ENCODE measurements at places on chromosomes 6 and 20.
A peak's percentile ranks its signal among the peaks of the same experiment; 100 is the strongest.

- DNase-seq: no peak
Observed at GRCh38 chr20:59403261-59403961, 103.0 kb downstream of the EDN3 start.

GRCh38 chr20:64040231-64041039, 4.5 kb downstream of the C20orf204 start:
- DNase-seq: no peak

GRCh38 chr20:20435453-20435852, 67.5 kb downstream of the INSM1 start:
- DNase-seq: no peak

DNA sequence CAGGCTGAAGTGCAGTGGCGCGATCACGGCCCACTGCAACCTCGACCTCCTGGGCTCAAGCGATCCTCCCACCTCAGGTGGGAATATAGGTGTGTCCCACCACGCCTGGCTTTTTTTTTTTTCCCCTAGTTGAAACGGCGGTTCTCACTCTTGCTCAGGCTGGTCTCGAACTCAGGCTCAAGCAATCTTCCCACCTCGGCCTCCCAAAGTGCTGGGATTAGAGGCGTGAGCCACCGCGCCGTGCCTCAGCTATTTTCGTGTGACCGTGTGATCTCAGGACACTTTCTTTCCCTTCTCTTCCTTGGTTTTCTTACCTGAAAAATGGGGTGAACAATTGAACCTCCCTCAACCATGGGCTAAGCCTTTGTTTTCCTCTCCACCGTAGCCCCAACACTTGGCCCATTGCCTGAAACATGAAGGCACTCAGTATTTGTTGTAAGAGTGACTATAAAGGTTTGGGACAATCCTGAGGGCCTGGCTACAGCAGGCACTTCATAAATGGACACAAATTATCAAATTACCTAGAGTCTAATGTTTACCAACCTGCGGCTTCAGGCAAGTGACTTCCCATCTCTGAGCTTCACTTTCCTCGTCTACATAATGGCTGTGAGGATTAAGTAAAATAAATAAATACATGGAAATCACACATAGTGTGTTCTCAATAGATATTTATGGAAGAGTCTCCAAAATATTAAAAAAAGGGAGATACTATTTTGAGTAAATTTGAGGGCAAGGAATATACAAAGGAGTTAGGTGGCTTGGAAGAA, 31.4 kb upstream of the ID1 start:
- DNase-seq: no peak

- DNase-seq: no peak
Observed at GRCh38 chr6:95768539-95768938, 191.2 kb downstream of the MANEA start.

DNA sequence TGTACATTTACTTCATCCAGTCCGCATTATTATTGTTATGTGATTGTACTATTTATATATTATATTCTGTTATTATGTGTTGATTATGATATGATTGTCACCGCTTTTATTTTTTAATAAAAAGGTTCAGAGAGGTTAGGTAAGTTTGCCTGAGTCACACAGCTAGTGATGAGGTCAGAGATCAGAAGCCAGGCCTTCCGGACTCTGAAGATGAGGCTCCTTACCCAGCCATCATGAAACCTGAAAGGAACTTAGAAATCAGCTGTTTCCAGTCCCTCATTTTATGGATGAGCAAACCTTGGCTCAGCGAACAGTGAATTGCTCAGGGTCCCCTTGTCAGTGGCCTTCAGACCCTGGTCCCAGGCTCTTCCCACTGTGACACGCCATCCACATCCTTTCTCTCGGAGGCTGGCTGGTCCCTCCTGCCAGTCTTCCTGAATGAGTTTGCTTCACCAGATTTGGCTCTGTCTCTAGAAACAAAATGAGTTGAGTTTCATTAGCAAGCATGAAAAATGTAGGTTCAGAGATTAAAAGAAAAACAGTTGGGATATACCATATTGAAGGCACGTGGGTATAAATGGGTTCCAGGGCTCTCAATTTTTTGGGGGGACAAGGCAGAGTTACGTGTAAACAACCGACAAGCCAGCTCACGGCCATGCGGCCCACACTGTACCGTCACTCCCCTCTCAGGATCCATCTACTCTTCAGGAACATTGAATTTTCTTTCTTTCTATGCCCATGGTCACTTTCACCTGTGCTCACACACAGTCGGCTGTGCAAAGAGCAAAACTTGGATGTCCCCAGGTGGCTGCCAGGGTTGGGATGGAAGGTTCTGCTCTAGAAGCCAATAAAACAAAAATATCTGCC, 132.9 kb downstream of the ZDHHC14 start:
- DNase-seq: no peak

GRCh38 chr6:157390273-157391060, 9.5 kb downstream of the ZDHHC14 start:
- DNase-seq: no peak

- DNase-seq: no peak
Observed at GRCh38 chr6:163599136-163599535, 184.6 kb downstream of the QKI start.

- DNase-seq: no peak
Observed at GRCh38 chr6:107987805-107988204, 29.8 kb upstream of the SEC63 start.

GRCh38 chr20:18093388-18093787, 35.7 kb upstream of the OVOL2 start:
- DNase-seq: no peak

DNA sequence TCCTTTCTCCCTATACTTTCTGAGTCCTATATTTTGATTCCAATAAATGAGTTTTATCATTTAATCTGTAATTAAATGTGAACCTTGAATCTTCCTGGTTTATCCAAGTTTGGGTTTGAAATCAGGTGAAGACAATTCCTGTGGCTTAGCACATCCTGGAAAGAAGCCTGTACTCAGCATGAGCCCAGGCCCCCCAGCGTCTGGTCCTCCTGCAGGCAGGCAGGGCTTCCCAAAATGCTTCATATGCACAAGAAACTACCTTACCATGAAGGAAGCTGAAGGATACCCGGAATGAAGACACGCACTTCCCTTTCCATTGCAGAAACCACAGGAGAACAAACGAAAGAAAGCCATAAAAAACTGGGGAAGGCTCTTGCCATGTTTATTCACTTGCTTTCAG, 157.4 kb upstream of the PDE10A start:
- no peak for DNase-seq

DNA sequence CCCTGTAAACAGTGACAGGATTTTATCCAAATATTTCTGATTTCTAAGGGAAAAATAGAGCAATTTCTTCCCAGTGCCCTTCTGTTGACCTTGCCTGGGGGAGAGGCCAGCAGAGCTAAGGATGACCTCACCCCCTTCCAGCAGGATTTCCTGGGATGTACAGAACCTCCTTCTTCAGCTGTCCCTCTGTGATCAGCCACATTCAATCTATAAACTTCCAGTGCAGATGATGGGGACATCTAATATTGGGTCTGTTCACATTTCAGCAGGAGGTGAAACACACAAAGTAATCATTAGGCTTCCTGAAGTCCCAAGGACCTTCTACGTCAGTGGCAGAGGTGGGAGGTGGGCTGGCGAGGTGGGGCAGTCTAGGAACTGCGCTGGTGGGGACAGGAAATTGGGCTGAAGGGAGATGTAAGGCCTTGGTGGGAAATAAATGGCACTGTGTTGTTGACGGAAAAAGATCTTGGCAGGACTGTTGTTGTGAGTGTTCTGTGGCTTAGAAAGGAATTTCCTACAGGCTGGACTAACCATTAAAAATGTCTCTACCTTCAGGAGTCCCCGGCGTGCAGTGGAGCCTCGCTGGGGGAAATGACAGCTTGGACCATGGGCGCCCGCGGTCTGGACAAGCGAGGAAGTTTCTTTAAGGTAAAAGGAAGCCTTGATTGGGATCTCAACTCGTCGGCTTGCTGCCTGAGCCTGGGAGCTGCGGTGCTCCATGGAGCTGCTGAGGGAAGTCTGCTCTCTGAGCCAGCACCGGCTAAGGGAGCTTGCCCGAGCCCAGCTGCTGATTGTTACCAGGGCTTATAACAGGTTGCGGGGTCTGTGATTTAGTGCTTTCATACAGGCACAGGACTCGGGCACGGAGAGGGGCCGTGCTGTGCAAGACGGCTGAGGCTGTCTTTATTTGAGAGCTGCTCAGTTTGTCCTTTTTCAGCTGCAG, 127.9 kb upstream of the NAA20 start:
- DNase-seq: peak; percentile 81

DNA sequence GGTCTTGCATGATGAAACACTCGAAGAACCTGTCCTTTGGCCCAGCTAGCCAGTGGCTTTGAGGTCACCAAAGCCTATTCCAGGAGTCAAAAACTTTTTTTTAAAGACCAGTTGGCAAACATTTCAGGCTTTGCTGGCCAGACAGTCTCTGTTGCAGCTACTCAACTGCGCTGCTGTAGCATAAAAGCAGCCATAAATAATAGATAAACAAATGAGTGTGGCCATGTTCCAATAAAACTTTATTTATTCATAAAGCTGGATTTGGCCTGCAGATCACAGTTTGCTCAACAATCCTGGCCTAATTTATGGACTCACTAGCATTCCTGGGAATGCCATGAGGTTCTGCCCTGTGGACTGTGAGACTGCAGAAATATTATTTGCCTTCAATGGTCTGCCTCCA, 68.8 kb upstream of the LTV1 start:
- DNase-seq: no peak

DNA sequence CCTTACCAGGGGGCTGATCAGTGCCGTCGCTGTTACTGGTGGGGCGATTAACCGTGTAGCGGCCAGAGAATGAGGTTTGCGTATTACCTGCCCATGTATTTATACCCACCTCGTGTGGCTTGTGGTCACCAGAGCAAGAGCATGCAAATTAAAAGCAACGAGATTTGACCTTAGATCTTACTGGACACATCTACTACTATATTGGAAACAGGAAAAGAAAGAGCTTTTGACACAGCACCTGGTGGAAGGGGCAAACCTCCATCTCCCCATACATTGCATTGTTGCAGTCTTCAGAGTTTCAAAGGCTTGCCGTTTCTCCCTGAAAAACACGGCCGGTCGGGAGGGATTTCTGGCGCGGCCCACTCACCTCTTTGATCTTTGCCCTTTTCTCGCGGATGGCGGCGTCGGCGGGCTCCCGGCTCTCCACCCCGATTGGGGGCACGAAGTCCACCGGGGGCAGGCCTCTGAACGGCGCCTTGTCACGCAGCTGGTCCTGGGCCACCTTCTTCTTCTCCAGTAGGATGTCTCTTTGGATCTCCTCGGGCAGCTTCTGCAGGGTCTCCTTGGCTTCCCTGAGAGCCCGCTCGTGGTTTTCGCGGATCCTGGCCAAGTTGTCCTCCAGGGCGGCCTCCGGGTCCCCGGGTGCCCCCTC, 1.3 kb downstream of the MAN1A1 start:
- DNase-seq: no peak
